ENCODE measurements at places on chromosomes 3 and 15. TPM values are rescaled to one million over a fixed set of nuclear protein-coding genes. Genes with fewer than 3 reads are reported as not detected.

DNA sequence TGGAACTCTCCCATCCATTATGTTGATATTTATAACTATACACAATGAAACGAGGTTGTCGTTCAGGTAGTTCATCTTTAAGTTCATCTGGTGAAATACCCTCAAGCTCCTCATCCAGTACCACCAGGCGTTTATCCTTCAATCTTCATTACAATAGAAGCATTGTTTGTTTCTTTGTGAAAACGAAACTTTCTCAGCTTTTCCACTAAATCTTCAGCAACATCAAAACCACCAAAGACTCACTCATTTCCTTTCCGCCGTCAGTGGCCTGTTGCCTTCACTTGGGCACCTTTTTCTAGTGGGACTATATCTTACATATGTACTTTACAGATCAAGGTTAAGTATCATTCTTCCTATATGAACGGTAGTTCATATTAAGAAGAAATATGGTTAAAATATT is 44.1 kb upstream of the TFG start:
- peak; percentile 41 for DNase-seq

DNA sequence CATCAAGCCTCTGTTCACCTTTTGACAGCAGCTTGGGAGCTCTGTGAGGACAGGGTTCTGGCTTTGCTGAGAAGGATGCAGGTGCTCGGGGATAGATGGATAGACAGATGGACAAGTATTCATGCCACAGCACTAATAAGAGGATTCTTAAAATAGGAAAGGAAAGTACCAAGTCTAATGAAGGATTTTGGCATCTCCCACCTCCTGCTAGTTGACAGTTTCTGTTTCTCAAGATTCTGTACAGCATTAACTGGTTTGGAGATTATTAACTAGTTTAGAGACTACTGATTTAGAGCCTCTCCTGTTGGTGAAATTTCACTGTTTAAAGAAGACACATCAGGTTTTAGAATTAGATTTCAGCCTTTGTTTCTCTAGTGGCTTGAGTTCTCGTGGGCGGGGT is 152.3 kb downstream of the CACNA1D start:
- DNase-seq, result no peak

- peak; percentile 69 for DNase-seq
Observed at GRCh38 chr3:52317208-52318000, 1.3 kb downstream of the DNAH1 start.

PATL2 gene
- 112 TPM for total RNA-seq

GRCh38 chr3:126285369-126285768 is 71.8 kb downstream of the KLF15 start:
- no peak for DNase-seq

INAFM2 gene
- 14.0 TPM for total RNA-seq

RGMA gene
- total RNA-seq, result not detected

DNA sequence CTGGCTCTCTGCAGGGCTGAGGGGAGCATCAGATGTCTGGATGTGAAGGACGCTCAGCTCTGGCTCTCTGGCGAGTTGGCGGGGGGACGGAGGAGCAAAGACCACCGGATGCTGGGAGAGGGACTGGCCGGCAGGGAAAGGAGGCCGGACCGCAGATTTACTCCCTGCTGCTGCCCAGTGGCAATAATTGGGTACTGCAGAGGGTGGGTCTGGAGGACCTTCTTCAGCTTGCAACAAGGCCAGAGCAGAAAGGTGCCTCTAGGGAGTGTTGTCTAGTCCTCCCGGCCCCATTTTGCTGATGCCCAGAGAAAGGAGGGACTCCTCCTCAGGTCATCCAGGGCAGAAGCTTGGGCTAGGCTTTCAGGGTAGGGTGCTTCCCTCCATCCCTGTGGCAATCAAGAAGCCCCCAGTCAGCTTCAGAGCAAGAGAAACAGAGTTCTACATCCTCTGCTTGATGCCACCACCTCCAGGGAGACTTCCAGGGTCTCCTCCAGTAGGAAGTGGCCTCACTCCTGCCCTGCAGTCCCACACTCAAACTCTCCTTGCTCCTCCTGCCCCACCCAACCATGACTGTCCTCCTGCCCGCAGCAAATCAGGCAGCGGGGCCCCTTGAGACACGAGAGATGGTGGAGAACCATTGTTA is 20.3 kb upstream of the CSPG4 start:
- peak; percentile 49 for DNase-seq

SLC22A14 gene
- total RNA-seq, result 0.20 TPM

GRCh38 chr15:48928877-48929538 is 34.7 kb downstream of the SHC4 start:
- no peak for DNase-seq

- no peak for DNase-seq
Observed at GRCh38 chr3:174168538-174169254, 690.4 kb upstream of the NAALADL2 start.

DNA sequence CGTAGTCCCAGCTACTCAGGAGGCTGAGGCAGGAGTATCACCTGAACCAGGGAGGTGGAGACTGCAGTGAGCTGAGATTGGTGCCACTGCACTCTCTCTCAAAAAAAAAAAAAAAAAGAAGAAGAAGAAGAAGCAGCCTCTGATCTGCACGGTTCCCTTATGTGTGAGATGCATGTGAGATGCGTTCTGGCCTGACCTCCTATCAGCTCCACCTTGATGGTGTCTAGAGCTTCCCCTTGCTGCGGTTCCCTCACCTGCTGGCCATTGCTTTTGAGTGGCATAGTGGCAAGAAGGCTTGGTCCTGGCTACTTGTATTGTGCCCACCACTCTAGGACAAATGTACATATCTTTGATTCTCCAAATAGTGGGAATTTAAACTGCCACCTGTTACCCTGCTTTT is 49.4 kb upstream of the CFAP161 start:
- no peak for DNase-seq

DNA sequence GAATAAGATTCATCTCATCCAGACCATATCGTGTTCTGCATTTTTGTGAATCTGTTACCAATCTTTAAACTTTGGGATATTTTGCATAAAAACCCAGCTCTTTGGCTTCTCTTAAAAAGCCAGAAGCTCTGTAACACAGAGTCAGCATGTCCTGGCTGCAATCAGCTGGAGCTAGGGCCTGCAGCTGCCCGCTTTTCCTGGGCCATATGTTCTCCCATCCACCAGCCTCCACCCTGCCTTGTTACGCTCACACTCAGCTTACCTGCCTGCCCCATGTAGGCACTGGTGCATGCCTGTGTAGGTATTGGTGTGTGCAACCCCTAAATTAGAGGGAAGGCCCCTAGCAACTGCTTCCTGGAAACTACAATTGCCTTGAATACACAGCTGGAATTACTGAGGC is 48.2 kb downstream of the CRYGS start:
- DNase-seq, result no peak

SSUH2 gene
- not detected for total RNA-seq

DNA sequence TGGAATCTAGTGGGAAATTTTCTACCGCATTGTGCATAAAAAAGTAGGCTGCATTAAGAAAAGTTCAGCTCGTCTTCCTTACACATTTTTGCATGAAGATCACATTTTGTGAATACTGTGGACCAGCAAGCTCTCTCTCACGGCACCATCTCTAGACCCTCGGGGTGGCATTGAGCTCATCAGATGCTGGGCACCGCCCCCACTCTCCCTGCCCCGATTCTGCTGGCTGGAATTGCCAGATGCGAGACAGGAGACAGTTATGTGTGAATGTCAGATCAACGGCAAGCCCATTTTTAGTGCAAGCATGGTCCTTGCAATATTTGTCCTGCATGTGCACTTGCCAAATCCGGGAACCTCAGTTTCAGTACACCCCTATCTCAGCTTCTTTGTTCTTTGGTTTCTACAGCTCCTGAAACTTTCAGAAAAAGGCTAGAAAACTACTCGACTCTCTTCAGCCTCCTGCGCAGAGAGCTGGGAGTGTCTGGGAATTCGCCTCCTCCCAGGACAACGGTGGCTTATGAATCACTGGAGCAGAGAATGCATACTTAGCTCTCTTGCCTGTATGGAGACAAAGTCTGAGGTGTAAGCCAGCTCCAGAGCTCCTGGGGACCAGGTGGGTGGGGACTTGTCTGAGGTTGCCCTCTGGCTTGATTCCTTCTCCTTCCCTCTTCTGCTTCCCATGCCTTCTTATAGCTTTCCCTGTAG is 285.2 kb upstream of the ATP10A start:
- DNase-seq, result no peak

SERPINI2 gene
- not detected for total RNA-seq

DNA sequence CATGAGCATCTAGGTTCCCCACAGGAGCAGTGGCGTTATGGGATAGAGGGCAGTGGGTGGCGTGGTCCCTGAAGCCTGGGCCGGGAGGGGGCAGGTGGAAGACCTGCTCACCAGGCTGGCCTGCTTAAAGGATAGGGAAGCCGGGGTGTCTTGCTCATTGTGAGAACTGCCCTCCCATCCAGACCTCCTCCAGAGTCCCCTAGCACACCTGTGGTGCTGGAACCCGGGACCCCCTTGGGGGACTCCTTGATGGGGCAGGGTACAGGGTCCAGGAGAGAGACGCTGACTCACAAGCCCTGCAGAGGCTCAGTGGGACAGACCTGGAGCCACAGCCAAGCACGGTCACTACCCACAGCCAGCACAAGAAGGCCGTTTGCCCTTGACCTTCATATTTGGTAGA is 2.8 kb upstream of the RHCG start:
- DNase-seq, result no peak

GRCh38 chr15:66721501-66721937 is 19.5 kb downstream of the SMAD6 start:
- no peak for DNase-seq

SNTN gene
- not detected for total RNA-seq

DNA sequence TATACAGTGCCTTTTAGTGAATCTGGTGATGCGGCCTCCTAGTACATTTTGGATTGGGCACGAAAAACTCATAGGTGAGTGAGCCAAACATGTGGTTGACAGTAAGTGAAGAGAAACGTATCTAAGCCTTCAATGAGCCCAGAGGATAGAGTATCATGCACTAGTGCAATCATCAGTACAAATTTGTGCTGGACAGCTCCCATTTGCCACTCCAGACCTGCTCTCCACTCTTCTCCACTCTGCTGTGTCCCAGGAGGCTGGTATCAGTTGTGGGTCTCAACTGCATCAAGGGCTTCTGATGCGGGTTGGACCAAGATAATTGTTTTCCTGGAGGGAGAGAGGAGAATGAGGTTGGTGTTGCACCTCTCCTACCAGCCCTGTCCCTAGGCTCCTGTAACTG is 9.1 kb upstream of the RASGRF1 start:
- DNase-seq, result no peak

- DNase-seq, result no peak
Observed at GRCh38 chr15:87722941-87723691, 533.4 kb downstream of the NTRK3 start.

DNA sequence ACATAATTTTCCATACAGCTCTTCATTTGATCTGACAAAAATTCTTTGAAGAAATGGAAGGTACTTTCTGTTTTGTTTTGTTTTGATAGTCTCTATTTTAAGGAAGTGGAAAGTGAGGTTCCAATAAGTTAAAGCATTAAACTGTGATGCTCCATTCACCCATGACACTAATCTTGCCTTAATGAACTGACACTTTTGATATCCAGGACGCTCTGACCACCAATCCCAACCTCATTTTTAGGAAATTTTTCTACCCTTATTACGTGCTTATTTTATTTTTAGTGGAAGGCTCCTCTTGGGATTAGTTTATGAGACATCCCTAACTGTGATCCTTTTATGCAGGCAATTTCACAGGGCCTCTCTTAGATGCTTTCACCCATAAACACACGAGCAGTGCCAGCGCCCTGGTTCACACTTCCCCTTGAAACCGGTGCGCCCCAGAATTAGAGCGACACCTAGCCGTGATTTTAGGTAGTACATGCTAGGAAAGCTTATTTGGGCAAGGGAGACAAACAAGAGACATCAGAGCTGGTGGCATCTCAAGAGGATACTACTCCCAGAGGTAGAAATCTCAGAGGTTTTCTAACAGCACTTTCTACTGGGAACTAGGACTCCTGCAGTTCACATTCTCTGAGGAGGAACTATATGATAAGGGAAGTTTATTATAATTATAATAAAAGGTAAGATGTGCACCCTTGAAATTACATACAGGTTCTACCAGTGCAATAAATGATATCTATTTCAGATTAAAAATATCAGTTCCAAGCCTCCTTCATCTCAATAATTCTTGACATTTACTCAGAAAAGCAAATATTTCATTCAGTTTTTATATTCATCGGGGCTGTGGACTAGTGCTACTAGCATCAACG is 173.9 kb downstream of the SLC9A9 start:
- DNase-seq, result peak; percentile 55

GRCh38 chr3:37993067-37993455 is 2.5 kb downstream of the VILL start:
- DNase-seq, result no peak

RPS27L gene
- 52.2 TPM for total RNA-seq

DNA sequence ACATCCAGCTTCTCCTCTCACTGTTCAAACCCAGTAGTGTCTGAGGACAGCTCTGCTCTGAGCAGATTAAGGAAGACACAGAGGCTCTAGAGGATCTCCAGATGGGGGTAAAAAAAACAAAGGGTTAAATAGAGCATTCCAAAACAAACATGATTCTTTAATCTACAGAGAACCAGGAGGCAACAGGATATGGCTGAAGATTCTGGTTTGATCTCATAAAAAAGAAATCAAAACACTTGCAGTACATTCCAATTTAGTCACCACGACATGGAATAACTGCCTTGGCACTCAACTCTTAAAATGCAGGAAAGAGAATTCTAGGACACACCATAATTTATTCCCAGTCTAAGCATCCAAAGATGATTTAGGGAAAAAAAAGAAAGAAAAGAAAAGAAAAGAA is 32.0 kb downstream of the TM4SF4 start:
- DNase-seq, result no peak

DNA sequence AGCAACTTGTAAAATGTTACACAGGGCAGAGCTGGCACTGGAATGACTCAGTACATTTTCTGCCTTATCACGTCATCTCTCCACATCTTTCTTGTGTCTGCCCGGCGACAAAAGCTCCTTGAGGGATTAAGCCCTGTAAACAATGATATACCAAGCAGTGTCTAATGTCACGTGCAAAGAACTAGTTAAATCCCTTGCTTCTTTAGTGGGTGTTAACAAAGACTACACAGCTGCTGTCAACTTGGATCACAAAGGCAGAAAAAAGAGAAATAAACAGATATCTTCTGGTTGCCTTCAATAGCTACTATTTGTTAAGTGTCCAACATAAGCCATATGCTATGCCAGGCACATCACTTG is 48.1 kb upstream of the FRMD4B start:
- no peak for DNase-seq

PCLAF gene
- total RNA-seq, result 1.9 TPM

DNA sequence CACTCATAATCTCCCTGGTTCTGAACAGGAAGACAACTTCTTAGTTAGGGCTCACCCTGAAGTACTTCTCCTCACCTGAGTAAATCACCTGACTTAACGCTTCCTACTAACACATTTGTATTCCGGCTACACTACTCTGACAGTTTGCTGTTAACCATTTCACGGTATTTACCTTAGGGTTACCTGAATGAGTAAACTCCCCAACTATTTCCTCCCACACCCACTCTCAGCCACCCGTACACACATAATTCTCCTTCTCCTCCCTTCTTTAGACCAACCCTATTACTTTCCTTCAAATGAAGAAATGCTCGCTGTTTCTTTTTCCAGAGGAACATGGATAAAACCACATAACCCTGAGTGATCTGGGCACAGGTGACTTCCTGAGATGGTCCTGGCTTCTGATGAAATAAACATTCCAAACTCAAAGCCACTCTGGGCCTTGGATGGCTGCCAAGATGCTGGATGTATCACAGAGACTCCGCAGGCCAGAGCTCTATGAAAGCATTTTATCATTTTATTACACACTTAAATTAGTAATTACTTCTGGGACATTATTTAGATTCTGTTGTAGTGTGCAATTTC is 183.6 kb upstream of the ATP11B start:
- DNase-seq, result no peak

GRCh38 chr15:99999282-100000070 is 266.2 kb upstream of the LYSMD4 start:
- DNase-seq, result no peak

All from natural killer cell (primary cell).